ENCODE measurements at places on chromosomes 6 and 20.
A peak's percentile ranks its signal among the peaks of the same experiment; 100 is the strongest.

DNA sequence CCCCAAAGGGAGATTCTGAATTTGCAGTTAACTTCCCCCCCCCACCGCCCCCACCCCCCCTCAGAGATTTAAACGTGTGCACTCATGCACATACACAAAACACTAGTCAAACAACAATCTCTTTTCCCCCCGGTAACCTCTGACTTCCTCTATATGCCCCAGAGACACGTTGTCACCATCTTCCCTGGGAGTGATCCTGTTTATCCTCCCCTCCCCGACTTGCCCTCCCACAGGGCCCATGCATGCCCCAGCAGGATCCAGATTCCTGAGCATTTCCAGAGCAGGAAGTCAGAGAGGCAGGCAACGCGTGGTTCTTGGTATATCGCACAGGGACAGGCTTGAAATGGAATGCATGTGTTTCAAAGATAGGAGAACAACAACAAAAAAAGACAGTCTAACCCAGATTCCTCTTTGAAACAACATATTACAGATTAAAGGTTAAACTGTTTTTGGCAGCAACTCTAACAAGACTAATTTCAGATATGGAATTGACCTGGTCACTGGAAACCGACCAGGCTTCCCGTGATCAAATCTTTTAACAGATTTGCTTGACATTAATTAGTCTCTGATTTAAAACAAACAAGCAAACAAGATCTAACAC is 1.3 kb downstream of the BLCAP start:
- no peak for DNase-seq

DNA sequence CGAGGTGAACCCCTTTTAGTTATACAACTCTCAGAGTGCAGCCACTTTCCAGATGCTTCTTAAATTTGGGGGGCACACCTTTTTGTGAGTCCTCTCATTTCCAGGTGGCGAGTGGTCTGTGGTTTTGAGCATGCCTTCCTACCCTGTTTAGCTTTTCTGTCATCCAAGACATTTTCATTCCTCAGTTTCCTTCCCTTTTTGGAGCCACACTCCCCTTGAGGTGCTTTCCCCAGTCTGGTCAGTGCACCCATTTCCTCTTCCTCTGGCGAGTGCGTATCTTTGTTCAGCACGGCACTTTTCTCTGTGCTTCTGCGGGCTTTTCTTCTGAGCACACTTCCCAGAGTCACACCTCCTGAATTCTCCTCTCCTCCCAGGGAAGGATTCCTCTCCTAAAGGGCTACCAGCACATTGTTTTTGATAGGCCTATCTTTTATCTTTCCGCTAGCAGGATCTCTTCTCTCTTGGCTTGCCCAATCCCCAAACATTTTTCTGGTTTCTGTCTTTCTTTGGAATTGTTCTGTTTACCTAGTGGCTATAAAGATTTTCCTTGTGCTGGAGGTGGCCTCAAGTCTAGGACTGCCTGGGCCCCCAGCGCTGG is 1.4 kb downstream of the PHF20 start:
- peak; percentile 9 for DNase-seq

GRCh38 chr20:373171-373890 is 7.2 kb upstream of the TRIB3 start:
- no peak for DNase-seq

DNA sequence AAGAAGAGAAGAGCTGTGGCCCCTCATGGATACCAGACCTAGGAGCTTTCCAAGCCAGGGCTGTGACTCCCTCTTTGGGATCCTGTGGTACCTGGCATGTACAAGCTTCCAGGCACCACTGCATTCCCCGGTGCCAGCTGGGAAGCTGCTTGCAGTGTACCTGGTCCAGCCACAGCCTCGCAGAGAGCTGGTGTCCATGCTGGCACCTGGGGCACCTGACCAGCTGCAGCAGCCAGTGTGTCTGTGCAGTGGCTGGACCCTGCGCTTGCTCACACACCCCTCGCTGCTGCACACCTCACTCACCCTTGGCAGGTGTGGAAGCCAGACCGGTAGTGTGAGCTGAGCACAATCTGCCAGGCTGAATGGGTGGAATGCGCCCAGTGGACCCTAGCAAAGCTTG is 190.9 kb upstream of the MAN1A1 start:
- DNase-seq: no peak

- no peak for DNase-seq
Observed at GRCh38 chr20:56911946-56912345, 282.8 kb downstream of the TFAP2C start.

DNA sequence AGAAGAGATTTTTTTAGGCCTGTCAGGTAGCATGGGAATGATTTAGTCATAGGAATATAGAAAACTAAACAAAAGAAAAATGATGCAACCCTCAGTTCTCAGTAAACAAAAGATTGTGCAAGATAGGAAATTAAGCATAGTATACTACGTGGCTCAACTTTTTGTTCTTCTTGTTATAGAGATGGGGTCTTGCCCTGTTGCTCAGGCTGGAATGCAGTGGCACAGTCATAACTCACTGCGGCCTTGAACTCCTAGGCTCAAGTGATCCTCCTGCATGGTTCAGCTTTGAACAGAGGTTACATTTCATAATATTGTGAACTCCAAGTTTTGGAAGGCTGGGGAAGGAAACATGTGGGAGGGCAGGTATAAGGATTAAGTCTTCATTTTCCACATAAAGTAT is 28.5 kb downstream of the SLX4IP start:
- no peak for DNase-seq

GRCh38 chr20:51570739-51571459 is 28.4 kb upstream of the NFATC2 start:
- no peak for DNase-seq

DNA sequence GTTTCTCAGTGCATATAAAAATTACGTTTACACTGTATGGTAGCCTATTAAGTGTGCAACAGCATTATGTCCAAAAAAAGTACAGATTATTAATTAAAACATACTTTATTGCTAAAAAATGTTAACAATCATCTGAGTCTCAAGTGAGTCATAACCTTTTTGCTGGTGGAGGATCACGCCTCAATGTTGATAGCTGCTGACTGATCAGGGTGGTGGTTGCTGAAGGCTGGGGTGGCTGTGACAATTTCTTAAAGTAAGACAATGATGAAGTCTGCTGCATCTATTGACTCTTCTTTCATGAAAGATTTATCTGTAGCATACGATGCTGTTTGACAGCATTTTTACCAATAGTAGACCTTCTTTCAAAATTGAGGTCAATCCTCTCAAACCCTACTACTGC is 155.1 kb downstream of the BTBD9 start:
- DNase-seq: no peak

DNA sequence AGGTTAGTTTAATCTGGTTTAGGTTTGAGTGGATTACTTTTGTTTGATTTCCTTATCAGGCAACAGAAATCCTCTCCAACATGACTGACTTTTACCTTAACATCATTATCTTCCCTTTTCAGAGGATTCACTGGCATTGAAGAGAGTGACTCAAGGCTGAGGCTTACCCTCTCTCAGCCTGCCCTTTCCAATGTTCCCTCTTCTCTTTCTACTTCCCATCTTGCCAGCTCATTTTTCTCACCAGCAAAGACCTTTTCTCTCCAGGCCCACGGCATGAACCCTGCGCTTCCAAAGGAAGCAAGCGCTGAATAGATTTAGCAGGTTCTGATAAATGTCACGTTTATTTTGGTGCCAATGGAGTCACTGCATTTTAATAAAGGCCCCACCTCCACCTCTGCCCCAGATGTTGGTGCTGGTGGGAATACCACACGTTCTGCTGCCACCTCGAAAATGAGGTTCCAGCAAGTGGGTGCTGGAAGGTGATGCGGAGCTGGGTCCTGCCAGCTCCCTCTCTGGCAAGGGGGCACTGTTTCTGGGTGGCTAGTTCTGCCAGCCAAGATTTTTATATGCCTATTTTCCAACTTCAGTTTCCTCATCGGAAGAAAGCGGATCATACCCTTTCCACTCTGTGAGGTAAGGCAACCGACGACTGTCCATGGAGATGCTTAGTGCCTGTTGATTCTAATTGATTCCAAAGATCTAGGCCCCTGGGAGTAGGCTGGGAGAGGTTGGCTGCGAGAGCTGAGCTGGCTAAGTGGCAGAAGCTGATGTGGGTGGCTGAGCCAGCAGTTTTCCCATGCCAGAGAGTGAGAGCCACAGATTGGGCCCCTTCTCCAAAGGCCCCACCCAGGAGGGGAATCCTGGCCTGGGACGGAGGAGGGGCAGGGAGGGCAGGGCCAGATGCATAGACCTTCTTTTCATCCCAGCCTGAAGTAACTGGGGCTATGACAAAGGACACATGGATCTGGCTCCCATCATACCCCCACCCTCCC is 87.7 kb upstream of the MAFB start:
- DNase-seq: no peak

DNA sequence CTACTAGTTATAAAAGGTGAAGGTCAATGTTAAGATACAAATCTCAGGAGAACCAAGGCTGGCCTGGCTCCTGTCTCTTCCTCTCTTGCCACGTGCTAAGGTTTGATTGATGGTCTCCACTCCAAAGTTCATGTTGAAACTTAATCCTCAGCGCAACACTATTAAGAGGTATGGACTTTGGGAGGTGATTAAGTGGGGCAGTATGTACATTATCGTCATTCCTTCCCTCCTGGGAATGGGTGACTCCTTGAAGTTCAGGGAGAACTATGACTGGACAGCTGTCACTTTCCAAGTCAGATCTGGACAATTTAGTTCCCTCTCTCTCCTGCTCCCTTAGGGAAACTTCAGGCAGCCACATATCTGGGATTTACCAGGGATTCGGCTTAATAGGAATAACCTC is 50.5 kb downstream of the KCNK5 start:
- DNase-seq: no peak

DNA sequence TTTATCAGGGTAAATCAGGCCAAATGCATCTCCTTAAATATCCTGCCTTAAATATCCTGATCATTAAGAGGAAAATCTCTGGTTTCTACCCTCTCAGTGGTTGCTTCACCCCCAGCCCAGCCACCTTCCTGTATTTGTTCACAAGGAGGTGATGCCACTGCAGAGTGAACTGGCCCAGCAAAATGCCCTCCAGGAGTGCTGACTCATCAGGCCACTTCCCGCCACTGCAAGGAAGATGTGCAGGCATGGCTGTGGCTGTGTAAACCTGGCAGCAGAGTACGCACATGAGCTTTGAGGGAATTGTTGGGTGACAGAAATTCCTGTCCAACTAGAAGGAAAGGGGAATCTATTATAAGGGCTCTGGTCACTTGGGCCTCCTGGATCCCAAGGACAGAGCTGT is 13.8 kb downstream of the NQO2 start:
- no peak for DNase-seq

DNA sequence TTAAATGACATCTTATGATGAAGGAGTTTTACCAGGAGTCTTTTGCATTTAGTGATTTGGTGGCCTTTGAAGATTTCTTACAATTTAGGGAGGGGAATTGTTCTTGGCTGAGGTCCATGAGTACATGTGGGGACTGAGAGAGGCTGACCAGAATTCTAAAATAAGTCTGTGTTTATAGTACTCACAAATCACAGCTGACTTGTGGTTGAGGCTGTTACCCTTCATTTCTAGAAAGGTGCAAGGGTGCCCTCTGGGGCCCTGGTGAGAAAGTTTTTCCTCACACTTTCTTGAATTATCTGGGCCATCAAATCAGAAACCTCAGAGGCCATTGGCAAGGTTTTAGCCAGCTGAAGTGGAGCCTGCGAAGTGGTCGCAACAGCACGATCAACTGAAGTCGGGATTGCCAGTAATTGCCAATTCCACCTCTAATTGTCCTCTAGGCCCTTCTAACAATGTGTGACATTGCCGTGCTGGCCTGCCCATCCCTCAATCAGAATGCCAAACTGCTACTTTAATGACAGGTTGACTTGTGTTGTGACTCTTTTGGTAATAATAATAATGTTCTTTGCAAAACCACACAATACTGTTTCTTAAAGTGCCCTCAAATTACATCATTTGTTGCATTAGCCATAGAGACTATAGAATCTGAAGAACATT is 221.6 kb downstream of the OGFRL1 start:
- DNase-seq: no peak

GRCh38 chr6:154909821-154910220 is 85.3 kb upstream of the TIAM2 start:
- no peak for DNase-seq

- no peak for DNase-seq
Observed at GRCh38 chr20:24704899-24705298, 235.5 kb downstream of the SYNDIG1 start.

- DNase-seq: no peak
Observed at GRCh38 chr6:122712093-122712447, 67.4 kb upstream of the FABP7 start.
